ENCODE measurements at places on chromosomes 3 and 15. TPM values are rescaled to one million over a fixed set of nuclear protein-coding genes. Genes with fewer than 3 reads are reported as not detected.

The RTP4 gene
- total RNA-seq: not detected

The KIF15 gene
- 8.6 TPM for total RNA-seq

The PIAS1 gene
- total RNA-seq: 21.1 TPM

The CCK gene
- 1.4 TPM for total RNA-seq

The PLSCR5 gene
- not detected for total RNA-seq

The MEIS2 gene
- 8.2 TPM for total RNA-seq

The PDCD6IP gene
- 169 TPM for total RNA-seq

The AMIGO3 gene
- total RNA-seq: 0.59 TPM

The HTR3E gene
- total RNA-seq: not detected

The CLRN1 gene
- not detected for total RNA-seq

The MYO5C gene
- total RNA-seq: 5.4 TPM

The CYP1A1 gene
- 3.1 TPM for total RNA-seq

The VPS33B gene
- 14.7 TPM for total RNA-seq

The CLEC3B gene
- not detected for total RNA-seq

The ROPN1 gene
- total RNA-seq: not detected

The NCEH1 gene
- total RNA-seq: 34.3 TPM

The PIGX gene
- 34.0 TPM for total RNA-seq

The ESYT3 gene
- total RNA-seq: 0.93 TPM

The TRIM59 gene
- total RNA-seq: 8.9 TPM

The LRRIQ4 gene
- total RNA-seq: not detected

The MYRIP gene
- not detected for total RNA-seq

The RASL12 gene
- total RNA-seq: 0.19 TPM

The ADAMTS9 gene
- total RNA-seq: 0.55 TPM

The TRAIP gene
- 15.0 TPM for total RNA-seq

The CPN2 gene
- total RNA-seq: not detected

The GP9 gene
- total RNA-seq: not detected

The SMCO1 gene
- not detected for total RNA-seq

Data from A549 treated with DMSO at 1 μM for 4 hours (cell line).